ENCODE measurements at places on chromosomes 4 and X. TPM values are rescaled to one million over a fixed set of nuclear protein-coding genes. Genes with fewer than 3 reads are reported as not detected.

- no peak overlapping the region for H3K27ac ChIP-seq
- H3K36me3 ChIP-seq = no peaks in the 10 kb centered on the region
Measured at GRCh38 chrX:31563792-31564191, 492.0 kb upstream of the FTHL17 start.

DNA sequence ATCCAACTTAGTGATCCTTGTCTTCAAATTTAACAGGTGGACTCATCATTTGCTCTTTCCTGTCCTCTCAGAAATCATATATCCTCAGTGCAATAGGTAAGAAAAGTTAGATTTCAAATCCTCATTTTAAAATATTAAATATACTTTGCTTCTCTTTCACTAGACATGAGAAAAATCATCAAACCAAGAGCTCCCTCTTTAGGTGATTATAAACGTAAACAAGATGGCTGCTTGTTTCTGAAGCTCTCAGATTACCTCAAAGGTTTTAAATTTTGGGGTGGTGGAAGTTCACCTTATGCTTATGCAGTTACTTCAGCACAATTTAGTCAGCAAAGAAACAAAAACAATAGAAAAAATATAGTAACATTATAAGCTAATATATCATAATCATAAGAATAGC, 27.3 kb downstream of the CSN3 start:
- no peak overlapping the region for H3K4me3 ChIP-seq
- DNase-seq = no peak
- H3K27ac ChIP-seq = no peak overlapping the region
- H3K36me3 ChIP-seq = no peaks in the 10 kb centered on the region
- no peaks in the 10 kb centered on the region for H3K27me3 ChIP-seq

DNA sequence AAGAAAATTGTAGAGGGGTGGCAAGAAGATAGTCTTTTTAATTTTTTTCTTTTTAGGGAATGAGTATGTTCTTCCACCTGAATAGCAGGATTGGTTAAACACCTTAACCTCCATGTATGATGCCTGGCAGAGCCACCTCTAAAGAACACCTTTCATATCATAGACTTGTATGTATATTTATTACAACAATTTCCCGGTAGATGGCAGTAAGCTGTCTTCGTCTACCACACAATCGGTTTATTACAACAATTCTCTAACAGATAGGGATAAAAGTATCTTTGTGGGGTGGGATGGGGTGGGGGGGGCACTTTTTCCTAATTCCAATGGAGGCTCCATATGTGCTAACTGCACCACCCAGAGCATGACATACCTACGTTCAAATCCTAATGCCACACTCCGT, 255.5 kb downstream of the LDB2 start:
- H3K4me3 ChIP-seq = no peak overlapping the region
- H3K4me1 ChIP-seq = no peaks in the 10 kb centered on the region
- H3K27ac ChIP-seq = no peak overlapping the region
- no peak for DNase-seq
- H3K27me3 ChIP-seq = no peaks in the 10 kb centered on the region
- no peaks in the 10 kb centered on the region for H3K36me3 ChIP-seq

Gene NDST3
- total RNA-seq = 0.58 TPM
